ENCODE measurements at places on chromosomes 6 and 20. TPM values are rescaled to one million over a fixed set of nuclear protein-coding genes. Genes with fewer than 3 reads are reported as not detected.

The CRISP3 gene
- not detected for total RNA-seq

The NCOA3 gene
- total RNA-seq, result 48.8 TPM

- H3K27ac ChIP-seq, result no peak overlapping the region
- no peaks in the 10 kb centered on the region for H3K27me3 ChIP-seq
- no peaks in the 10 kb centered on the region for H3K36me3 ChIP-seq
Observed at GRCh38 chr20:49545572-49545971, 22.4 kb downstream of the PTGIS start.

GRCh38 chr20:19552221-19553180, 205.6 kb upstream of the RIN2 start:
- DNase-seq, result peak; percentile 69
- H3K27ac ChIP-seq, result no peak overlapping the region
- H3K4me3 ChIP-seq, result no peak overlapping the region

The HLA-DQB1 gene
- 94.9 TPM for total RNA-seq

- H3K4me3 ChIP-seq, result no peak overlapping the region
- no peak for DNase-seq
- H3K27me3 ChIP-seq, result no peaks in the 10 kb centered on the region
- H3K4me1 ChIP-seq, result peaks cover 22% of the 10 kb centered on the region
- H3K27ac ChIP-seq, result peak overlapping the region; percentile 30
Observed at GRCh38 chr20:48738094-48738398, 89.8 kb downstream of the PREX1 start.

GRCh38 chr20:6007094-6007528, 46.7 kb downstream of the LRRN4 start:
- H3K4me3 ChIP-seq, result peak overlapping the region; percentile 78
- peaks cover 32% of the 10 kb centered on the region for H3K4me1 ChIP-seq
- H3K27ac ChIP-seq, result peak overlapping the region; percentile 82

GRCh38 chr6:157060440-157060952, 262.8 kb downstream of the TMEM242 start:
- no peaks in the 10 kb centered on the region for H3K27me3 ChIP-seq
- H3K4me3 ChIP-seq, result no peak overlapping the region
- peaks cover 14% of the 10 kb centered on the region for H3K4me1 ChIP-seq
- no peak overlapping the region for H3K27ac ChIP-seq

DNA sequence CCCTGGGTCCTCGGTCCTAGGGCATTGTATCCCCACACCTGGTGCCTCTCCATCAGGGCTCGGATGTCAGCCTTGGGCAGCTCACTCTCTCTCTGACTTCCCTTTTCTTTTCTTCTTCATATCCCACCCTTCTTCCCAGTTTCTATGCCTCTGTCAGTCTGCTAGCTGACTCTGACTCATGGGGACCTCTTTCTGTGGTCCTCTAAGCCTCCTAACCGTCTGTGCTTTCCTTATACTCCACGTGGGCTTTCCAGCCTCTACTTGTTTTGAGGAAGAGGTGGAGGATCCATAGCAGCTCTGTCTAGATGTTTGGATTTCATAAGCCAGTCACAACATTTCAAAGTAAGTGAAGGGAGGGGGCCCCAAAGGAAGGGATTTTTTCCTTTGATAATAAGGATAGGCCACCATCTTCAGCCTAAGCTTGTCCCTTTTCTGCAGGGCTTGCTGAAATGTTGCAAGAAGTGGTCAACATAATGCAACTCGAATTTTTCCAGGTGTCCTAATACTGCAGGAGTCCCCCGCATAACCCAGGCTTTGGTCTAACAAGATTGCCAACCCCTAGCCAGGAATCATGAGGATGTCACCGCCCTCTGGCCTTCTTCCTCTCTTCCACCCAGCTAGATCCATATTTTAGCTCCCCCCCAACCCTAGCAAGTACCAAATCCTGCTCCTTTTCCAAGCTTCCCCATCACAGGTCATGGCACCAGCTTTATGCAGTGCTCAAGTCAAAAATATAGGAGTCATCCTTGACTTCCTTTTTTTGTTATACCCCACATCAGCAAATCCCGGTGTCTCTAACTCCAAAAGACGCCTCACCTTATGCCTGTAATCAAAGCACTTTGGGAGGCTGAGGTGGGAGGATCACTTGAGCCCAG, 8.7 kb upstream of the PLTP start:
- H3K4me3 ChIP-seq, result no peak overlapping the region
- peaks cover 43% of the 10 kb centered on the region for H3K4me1 ChIP-seq
- no peak for DNase-seq
- peak overlapping the region; percentile 67 for H3K27ac ChIP-seq
- H3K36me3 ChIP-seq, result no peaks in the 10 kb centered on the region

The RAET1L gene
- not detected for total RNA-seq

GRCh38 chr6:108169464-108170331, 3.9 kb downstream of the NR2E1 start:
- H3K36me3 ChIP-seq, result no peaks in the 10 kb centered on the region
- H3K4me1 ChIP-seq, result peaks cover 54% of the 10 kb centered on the region
- H3K27ac ChIP-seq, result no peak overlapping the region
- no peak overlapping the region for H3K4me3 ChIP-seq

The EEF1E1 gene
- 22.8 TPM for total RNA-seq

The ZC3H12D gene
- total RNA-seq, result 2.1 TPM

- H3K4me3 ChIP-seq, result no peak overlapping the region
- peaks cover 31% of the 10 kb centered on the region for H3K4me1 ChIP-seq
- H3K36me3 ChIP-seq, result no peaks in the 10 kb centered on the region
- H3K27ac ChIP-seq, result no peak overlapping the region
- H3K27me3 ChIP-seq, result no peaks in the 10 kb centered on the region
Observed at GRCh38 chr6:156809034-156809433, 31.9 kb downstream of the ARID1B start.

DNA sequence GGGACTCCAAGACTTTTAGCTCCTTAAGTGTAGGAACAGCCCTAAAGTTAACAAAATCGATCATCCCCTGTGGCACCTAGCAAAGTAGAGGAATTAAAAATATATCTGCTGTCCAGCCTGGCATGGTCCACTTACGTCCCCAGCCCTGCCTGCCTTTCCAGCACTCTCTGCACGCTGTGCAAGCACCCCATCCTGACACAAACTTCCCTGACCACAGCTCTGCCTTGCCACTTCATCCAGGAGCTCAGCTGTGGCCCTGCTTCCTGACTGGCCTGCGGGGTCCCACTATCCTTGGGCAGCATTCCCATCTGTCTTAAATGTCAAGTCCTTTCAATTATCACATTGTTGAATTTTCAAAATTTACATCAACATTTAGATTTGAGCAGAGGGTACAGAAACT, 39.0 kb downstream of the BLOC1S5 start:
- DNase-seq, result no peak
- peaks cover 6% of the 10 kb centered on the region for H3K4me1 ChIP-seq
- H3K27me3 ChIP-seq, result no peaks in the 10 kb centered on the region
- no peak overlapping the region for H3K27ac ChIP-seq
- no peak overlapping the region for H3K4me3 ChIP-seq

The TNF gene
- 2.4 TPM for total RNA-seq

The LY6G6C gene
- total RNA-seq, result not detected

Data from upper lobe of right lung (tissue), 1 donor.